ENCODE measurements at places on chromosomes 6 and 20. TPM values are rescaled to one million over a fixed set of nuclear protein-coding genes. Genes with fewer than 3 reads are reported as not detected.

DNA sequence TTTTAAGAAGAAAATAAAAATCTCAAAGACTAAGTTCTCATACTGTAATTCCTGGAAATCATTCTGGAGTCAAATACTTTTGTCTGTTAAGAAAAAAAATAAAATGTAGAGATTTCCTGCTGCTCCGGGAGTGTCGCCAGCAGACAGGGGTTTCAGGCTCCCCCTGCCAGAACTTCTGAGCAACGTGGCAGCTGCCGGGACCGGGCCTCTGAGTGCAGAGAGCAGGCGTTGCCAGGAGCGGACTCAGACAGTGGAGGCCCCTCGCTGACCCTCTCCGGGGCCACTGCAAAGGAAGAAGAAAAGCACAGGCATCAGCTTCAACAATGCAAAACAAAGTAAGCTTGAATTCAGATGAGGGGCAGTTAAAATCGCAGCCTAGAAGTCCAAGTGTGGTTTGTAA is 95.5 kb downstream of the THBS2 start:
- no peak overlapping the region for H3K4me3 ChIP-seq
- no peaks in the 10 kb centered on the region for H3K36me3 ChIP-seq
- H3K27ac ChIP-seq, result no peak overlapping the region

GRCh38 chr20:57871237-57871632 is 161.4 kb upstream of the PMEPA1 start:
- no peaks in the 10 kb centered on the region for H3K4me1 ChIP-seq
- no peak overlapping the region for H3K27ac ChIP-seq
- H3K36me3 ChIP-seq, result no peaks in the 10 kb centered on the region
- peaks cover under 1% of the 10 kb centered on the region for H3K27me3 ChIP-seq
- no peak overlapping the region for H3K4me3 ChIP-seq
- no peak for DNase-seq

LY6G5C gene
- total RNA-seq, result 4.7 TPM

LRRN4 gene
- total RNA-seq, result not detected

WFDC12 gene
- total RNA-seq, result not detected

Data from activated T-helper 1 cell treated with anti-CD3 and anti-CD28 coated beads, Interleukin-12 subunit alpha, Interleukin-12 subunit beta, Interleukin-2, Interleukin-4 antibody, amounts not matched to agents 30 ng/mL and 10 ng/mL and 1 ng/mL, durations not matched to agents 14 hours and 24 hours and 36 hours (primary cell).